MV-4-11 (cell line): ENCODE measurements at places on chromosomes 2 and 18.

DNA sequence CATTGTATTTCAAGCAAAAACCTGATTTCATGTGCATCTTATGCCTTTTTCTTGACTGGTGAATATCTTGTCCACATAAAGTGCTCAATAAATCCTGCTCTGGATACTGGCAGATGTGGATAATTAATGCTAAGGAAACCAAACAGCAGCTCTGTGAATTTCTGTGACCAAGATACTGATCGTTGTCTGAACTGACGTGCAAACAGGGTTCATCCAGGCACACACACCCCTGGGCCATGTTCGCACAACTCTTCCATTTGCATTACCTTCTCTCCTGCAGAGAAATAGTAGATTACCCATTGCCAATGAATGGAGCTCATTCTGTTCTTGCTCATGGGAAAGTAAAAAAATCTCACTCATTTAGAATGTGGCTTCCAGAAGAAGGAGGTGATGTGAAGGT lies 316.2 kb upstream of the TRIB2 start:
- no peak for DNase-seq

DNA sequence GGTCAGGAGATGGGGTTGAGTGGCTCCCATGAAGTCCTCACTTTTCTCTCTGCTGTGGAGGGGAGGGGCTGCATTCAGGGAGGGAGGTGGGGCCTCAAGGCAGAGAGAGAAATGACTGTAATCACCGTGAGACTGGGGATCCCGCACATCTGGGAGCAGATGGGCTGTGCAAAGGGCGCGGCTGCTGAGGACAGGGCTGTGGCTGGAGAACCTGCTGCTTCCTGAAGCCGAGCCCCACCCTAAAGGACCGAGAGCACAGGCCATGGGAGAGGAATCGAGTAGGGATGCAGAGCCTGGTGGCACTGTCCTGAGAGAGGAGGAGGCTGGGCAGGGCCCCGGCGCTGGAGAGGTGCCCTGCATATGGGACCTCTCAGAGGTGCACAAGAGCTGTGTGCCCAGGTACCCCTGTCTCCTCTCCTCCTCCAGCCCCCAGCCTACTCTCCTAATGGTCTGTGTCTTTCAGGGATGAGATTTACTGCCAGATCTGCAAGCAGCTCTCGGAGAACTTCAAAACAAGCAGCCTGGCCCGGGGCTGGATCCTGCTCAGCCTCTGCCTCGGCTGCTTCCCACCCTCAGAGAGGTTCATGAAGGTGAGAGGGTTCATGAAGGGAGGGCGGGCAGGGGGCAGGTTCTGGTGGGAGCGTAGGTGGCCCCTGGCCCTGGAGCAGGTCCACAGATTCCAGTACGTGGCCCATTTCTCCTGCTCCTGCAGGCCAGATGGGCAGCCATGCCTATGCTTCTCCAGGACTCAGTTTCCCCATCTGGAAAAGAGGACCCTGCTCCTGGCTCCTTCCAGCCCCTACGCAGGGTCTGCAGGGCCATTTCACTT lies 25.9 kb upstream of the GPR17 start:
- DNase-seq = no peak

DNA sequence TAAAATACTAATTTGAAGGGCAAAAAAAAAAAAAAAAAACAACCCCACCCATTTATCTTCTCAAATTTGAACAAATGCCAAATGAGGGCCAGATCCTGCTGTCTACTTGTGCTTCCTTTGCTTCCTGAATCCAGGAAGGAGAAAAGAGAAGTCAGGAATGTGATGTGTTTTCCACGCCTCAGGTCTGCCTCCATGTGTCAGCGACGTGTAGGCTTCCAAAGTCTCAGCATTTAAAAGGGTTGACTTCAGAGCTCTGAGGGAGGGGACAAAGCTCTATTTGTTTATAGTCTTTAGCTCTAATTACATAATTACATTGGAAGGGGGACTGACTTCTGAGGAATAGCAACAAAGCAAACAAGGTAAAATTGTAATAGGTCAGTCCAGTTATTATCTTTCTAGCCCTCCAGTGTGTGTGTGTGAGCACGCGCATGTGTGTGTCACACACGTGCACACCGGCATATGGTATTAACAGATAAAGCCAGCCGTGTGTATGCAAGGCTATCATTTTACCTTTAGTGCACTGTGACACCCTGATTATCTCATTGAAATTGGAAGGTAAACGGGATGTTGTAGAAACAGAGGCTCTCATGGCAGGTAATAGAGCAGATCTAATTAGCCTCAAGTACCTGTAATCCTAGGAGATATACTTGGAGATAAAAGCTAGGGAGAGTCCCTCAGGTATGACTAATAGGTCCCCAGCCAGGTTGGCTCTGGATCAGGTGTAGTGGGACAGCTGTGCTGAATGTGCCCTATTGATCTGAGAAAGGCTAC lies 911.4 kb upstream of the ZEB2 start:
- no peak for DNase-seq

- DNase-seq = no peak
These were observed 85.0 kb downstream of the INHBB start for GRCh38 chr2:120430957-120431356.

DNA sequence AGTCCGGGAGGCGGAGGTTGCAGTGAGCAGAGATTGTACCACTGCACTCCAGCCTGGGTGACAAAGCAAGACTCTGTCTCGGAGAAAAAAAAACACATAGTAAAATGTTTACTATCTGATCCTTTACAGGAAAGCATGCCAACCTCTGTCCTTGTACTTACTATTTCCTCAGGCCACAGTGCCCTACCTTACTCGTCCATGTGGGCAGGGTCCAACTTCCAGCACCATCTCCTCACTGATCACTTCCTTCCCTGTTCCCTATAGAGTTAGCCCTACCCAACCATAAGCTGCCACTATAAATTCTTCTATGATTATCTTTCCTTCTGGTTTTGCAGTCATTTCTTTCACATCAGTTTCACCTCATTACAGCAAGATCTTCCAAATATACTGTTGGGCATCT lies 136.2 kb downstream of the MYO5B start:
- no peak for DNase-seq

- no peak for DNase-seq
These were observed 429.8 kb upstream of the CDH2 start for GRCh38 chr18:28606686-28607085.

GRCh38 chr2:70691497-70692140 lies 76.4 kb downstream of the ADD2 start:
- no peak for DNase-seq

- no peak for DNase-seq
These were observed 20.1 kb downstream of the GPR35 start for GRCh38 chr2:240645346-240645745.

- no peak for DNase-seq
These were observed 697 bp downstream of the LGALSL start for GRCh38 chr2:64454386-64455332.

DNA sequence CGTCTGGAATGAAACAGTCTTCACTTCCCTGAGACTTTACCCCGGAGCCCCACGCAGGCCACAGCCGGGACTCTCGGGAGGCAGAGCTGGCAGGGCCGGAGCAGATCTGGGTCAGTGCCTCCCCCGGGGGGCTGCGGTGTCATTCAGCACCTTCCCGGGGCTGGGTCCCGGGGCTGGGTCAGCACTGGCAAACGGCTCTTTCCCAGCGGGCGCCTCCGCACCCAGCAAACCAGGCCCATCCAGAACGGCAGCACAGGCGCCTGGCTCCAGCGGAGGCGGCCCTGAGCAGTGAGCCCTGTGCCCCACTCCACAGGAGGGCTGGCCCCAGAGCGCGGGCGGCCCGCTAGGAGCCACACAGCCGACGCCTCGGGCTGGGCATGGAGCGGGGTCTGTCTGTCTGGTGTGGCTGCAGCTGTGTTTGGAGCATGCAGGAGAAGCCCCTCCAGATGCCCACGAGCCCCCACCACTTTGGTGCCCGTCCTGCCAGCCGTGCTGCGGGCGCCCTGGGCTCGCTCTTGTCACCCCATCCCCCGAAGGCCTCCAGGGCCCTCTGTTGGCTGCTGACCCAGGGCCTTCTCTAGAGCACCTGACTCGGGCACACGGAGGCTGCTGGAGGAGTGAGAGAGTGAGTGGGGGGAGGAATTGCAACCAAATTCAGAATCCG lies 132.1 kb upstream of the CTDP1 start:
- DNase-seq = no peak
